ENCODE measurements at places on chromosomes 1 and 21.

- DNase-seq: no peak
These were observed 37.1 kb upstream of the EPB41 start for GRCh38 chr1:28877132-28877781.

DNA sequence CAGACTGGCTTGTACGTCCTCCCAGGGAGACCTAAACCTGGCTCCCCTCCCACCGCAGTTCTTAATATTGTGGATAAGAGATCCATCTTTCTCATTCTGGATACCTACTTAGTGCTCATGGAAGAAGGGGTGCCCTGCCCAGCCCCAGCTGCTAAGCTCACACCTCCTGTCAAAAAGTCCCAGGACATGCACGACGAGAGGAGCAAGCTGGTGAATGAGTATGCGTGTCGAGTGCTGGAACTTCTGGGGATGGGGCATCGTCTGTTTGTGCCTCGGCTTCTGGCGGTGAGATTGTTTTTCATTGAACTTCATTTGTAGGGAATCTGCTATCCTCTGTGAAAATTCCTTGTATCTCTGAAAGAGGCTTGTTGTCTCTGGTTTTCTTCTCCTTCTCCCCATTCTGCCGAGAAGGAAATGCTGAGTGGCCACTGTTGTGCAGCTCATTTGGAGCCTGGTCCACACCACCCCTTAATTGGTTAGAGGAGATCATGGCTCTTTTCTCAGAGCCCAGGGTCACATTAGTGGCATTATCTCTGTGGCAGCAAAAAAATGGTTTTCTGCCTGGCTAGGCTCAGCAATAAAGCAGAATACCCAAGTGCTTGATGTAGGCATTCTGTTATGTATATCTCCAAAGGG, 199.4 kb upstream of the CACYBP start:
- DNase-seq: no peak

DNA sequence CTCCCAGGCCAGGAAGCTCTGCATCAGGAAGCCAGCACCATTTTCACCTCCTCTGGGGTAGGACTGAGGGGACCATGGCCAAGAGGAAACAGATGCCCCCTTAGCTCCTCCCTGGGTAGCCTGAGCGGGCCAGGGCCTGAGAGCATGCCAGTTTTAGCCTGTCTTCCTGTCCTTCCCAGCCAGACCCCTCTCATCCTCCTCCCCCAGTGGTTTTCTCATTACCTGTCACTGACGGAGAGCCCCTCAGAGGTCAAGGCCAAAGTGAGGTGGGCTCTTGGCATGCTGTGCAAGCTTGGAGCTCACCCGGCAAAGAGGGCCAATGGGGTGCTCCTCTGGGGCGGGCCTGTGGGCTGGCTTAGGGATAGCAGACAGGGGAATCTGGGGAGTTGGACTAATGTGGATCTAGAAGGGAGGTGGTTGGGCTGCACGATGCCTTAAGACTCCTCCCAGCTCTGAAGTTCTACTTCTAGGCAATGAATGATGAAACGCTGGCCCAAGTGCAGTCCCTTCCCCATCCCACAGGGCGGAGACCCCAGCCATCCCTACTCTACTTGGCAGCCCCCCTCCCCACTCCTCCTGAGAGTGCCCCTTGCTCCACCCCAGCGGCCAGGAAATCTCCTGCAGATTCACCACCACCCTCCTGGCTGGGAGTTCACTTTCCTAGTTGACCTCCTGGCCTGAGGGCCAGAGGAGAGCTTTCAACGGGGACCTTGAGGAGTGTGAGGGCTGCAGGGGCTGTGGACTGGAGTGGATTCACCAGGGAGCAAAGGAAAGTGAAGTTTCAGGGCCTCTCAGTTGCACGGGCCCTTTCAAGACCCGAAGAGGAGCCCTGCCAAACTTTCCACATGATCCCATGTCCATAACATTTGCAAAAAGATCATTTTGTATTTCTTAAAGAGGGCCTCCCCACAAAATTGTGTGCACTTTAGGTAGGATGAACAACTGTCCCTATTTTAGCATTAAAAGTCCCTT, 9.4 kb upstream of the LMNA start:
- DNase-seq: no peak

DNA sequence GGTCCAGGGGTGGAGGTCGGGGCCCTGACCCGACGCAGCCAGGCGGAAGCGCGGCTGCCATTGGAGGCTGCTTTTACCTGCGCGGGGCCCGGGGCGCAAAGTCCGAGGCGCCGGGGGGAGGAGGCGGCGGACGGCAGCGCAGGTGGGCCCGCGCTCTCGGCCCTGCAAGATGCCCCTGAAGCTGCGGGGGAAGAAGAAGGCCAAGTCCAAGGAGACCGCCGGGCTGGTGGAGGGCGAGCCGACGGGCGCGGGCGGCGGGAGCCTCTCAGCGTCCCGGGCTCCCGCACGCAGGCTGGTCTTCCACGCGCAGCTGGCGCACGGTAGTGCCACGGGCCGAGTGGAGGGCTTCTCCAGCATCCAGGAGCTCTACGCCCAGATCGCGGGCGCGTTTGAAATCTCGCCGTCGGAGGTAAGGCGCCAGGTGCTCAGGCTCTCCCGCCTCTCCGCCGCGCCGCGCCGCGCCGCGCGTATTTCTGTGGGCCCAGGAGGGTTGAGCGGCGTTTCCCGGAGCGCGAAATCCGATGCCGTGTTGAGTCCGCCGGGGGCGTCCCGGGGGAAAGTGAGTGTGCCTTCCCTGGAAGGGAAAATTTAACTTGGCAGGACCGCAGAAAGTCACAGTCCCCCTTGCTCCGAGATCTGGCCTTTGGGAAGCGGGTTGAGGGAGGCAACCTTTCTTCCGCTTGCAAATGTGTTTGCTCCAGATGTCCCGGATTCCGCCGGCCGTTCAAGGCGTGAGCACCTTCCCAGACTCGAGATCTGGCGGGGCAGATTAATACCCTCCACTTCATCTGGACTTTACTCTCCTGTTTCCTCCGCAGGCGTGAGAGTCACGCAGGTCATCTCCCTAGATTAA, at the start of gene GIPC2:
TSS of gene GIPC2 (plus strand) at position 41 of the 853 bp plus-strand sequence. CDS start at position 170, 129 bp downstream.
- DNase-seq: no peak

GRCh38 chr21:32233055-32233546, 45.7 kb downstream of the MIS18A start:
- DNase-seq: no peak

DNA sequence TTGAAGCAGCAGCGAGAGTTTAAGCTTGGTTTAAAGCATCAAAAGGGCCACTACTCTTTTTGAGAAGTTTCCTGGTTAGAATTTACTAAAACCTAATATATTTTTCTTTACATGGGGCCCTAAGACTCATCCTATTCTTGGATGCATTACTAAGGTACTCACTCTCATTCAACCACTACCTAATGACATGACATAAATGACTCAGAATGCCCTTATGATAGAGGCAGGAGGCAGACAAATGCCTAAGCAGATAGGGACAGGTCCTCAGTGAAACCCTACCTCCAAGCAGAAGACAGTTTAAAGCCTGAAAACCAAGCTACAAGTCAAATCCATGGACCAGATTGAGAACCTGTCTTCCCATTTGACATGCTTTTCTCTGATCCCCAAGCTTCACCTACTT, 34.3 kb upstream of the SLC35A3 start:
- DNase-seq: no peak

GRCh38 chr21:25934130-25934529, 199.4 kb downstream of the GABPA start:
- DNase-seq: peak; percentile 74

DNA sequence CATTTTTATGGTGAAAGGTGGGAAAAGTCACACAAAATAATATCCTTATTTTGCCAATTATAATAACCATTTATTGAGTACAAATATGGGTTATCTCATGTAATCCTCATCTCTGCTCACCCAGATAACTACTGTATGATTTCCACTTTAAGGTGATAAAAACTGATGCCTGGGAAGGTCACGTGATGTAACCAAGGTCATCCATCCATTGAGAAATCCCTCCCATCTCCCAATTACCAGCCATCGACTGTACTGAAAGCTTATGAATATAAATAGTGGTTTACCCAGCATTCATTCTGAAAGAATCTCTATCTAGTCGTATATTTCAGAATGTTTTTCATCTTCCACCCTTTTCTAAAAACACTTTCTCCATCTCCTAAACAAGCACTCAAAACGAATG, 55.0 kb upstream of the IFNAR2 start:
- no peak for DNase-seq

GRCh38 chr1:57222801-57223200, 201.1 kb downstream of the DAB1 start:
- DNase-seq: no peak

DNA sequence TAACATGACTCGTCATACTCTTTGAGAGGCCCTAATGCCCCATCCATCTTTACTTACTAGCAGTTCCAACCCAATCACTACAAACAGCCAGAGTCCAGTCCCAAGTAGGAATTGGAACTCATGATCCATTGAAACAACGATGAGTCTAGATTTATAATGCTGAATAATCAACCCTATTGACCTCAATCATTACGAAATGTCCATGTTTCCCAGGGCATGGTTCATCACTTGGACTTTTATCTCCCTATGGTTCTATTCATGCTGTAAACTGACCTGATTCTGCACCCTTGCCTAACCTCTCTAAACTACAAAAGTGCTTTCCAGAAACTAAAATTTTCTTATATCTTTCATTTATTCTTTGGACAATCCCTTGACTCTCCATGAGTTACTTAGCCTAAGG, 840.0 kb upstream of the B3GALT2 start:
- DNase-seq: no peak

DNA sequence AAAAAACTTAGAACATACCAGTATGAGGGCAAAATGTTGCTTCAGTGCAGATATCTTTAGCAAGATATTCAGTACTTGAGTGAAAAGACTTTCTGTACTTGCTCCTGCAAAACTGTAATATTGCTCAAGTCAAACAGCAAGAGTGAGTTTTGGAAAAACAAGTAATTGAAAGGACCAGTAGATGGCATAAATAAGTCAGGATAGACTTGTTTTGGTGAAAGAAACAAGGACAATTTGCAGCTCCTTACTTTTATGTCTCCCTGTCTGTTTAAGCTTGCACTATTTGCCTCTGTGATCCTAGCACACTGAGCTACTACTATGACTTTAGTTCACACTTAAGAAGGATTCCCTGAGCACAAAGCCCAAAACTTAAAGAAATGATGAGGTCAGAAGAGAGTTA, 39.1 kb downstream of the IFI44 start:
- DNase-seq: no peak

GRCh38 chr21:16713331-16714117, 799.3 kb upstream of the CXADR start:
- no peak for DNase-seq

DNA sequence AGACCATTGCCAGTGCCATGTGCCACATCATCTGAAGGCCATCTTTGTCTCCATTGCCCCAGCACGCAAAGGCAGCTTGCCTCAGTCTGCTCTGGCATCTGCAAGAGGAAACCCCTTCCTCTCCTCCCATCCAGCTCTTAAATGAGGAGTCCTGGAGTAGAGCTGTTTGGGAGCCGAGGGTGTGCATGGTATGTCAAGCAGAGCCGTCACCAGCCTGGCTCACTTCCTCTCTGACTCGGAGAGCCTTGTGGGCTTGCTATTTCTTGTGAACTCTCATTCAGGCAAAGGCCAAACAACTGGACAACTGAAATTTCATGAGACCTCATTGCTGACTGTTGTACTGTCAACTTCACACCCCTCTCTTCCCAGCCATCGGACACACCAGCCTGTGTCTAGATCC, 143.9 kb downstream of the SIPA1L2 start:
- no peak for DNase-seq

DNA sequence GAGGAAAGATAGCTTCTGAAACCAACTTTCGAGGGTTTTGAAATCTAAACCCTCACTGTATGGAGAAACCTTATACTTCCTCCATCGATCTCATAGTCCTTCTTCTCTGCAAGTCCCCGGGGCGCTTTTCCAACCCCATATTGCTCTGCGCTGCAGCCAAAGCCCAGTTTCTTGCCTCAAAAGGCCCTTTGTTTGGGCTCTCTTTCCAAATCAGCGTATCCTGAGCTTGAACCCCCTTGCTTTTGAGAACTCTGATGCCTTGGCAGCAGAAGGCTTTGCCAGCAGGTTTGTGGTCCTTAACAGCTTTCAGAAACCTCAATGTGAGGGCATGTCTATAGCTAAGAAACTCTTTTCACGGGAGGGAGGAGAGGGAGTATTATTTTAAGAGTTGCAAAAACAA, 21.6 kb downstream of the PLPP3 start:
- no peak for DNase-seq

DNA sequence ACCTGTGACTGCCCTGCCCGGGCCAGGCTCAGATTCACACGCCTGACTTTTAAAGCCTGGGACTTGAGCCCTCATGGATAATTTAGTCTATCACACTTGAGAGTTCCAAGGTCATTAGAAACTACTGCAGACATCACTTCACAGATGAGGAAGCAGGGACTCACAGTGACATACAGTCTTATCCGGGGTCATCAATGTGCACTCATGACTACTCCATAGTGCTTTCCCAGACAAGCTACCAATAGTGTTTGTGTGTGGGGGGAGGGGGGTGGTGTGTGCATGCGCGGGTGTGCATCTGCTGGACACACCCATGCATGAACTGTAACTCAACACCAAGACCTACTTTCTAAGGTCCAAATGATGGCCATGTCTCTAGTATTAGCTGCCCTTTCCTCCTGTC, 16.1 kb upstream of the SLC5A9 start:
- DNase-seq: no peak

DNA sequence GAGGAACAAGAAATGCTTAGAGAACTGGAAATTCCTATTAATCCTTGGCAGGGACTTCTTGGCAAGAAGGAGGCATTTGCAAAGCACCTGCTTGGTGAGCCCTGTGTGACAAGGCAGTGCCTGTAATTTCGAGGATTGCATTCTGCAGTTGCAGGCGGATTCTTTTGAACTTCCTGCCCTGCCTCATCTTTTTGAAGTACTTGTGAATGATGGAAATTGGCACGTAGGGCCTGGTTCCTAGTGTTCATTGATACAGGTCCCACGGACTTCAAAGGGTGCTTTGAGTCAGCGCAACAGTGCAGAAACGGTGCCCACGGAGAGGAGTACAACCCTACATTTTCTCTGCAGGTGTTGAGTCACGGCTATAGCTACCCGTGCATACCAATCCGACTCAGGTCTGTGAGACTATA, 6.4 kb downstream of the HUNK start:
- DNase-seq: no peak

- no peak for DNase-seq
These were observed 5.0 kb downstream of the ADAMTS1 start for GRCh38 chr21:26840201-26840600.

DNA sequence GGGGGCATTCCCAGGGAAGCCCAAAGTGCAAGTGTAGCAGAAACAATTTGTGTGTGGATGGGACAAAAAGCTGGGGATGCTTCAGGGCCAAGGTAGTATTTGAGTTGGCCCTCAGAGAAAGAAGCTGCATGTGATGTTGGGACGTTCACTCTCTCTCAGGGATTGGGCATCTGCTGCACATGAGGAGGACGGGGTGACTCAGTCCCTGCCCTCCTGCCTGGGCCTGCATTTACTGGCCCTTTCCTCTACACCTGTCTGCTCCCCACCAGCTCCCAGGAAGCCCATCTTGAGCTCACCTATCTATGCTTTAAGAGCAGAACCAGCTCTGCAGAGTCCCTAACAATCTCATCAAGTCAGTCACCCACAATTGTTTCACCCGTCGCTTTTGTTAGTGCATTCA, 23.5 kb upstream of the MPZL1 start:
- no peak for DNase-seq

- no peak for DNase-seq
These were observed 44.1 kb downstream of the POFUT2 start for GRCh38 chr21:45243603-45244002.
